ENCODE measurements at places on chromosomes 5 and 9. TPM values are rescaled to one million over a fixed set of nuclear protein-coding genes. Genes with fewer than 3 reads are reported as not detected.

DNA sequence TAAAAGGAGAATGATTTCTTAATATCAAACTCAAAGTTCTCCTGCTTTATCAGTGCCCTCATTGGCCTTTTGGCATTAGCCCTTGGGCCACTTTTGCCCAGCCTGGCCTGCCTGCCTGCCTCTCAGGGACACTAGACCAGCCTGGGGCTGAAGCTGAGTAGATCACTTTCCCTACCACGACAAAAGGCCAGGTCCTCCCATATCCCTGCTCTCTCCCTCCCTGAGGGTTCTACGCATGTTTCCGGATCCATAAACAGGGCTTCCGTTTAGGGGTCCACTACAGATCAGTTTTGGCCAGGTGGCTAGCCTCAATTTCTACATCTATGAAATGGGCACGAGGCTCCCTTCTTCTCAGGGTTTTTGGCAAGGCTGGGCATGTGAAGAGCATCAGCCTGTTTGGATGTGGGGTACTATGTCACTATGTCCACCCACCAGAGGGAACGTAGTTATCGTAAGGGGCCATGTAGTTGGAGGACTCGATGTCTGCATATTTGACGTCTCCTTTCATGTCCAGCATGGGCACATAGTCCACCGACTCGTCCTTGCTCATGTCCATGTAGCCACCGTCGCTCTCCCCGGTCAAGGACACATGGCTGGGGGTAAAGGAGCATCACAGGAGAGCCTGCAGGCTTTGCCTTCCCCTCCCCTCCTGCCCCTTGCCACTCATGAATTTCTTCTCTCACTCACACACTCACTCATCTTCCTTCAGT lies 34.0 kb downstream of the PDGFRB start:
- no peak overlapping the region for H3K27ac ChIP-seq

Gene SCGB3A1
- 88.8 TPM for total RNA-seq

Gene ADAMTS6
- total RNA-seq = 6.3 TPM

- no peak overlapping the region for H3K27ac ChIP-seq
- H3K4me3 ChIP-seq = no peak overlapping the region
Observed at GRCh38 chr5:35833224-35833623, 23.5 kb upstream of the IL7R start.

DNA sequence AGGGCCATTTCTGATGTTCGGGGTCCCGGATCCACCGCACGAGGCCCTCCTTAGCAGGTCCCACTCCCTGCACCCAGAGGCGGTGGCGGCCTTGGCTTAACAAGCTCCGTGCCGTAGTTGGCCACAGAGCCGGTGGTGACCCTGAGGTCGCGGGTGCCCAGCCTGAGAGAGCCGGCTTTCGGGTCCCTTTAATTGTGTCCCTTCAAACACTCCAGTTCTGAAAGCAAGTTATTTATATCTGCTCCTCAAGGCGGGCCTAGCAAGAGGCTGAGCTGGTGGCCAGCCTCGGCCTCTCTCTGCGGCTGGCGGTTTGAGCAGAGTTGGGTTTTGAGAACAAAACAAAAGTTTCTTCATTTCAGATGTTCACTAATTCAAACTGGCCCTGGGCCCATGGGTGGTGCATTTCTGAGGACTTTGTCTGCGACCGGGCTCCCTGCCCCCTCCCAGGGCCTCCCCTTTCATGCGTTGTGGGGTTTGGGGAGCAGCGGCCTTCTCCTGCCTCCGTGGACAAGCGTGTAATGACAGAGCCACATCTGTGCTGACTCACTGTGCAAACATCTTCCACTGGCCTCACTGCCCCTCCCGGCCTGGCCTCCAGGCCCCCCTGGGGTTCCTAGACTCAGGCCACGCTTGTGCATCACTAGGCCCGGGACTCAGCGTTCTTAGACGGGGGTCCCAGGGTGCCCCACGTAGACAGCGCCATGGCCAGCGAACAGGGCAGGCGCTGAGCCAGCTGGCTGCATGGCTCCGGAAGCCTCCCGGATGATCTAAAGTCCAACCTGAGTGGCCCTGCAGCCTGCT lies 49.4 kb upstream of the COL5A1 start:
- H3K4me3 ChIP-seq = no peak overlapping the region
- H3K27me3 ChIP-seq = no peaks in the 10 kb centered on the region
- no peaks in the 10 kb centered on the region for H3K36me3 ChIP-seq
- DNase-seq = no peak
- no peak overlapping the region for H3K27ac ChIP-seq
- peaks cover 6% of the 10 kb centered on the region for H3K4me1 ChIP-seq

Gene SV2C
- total RNA-seq = 0.37 TPM

DNA sequence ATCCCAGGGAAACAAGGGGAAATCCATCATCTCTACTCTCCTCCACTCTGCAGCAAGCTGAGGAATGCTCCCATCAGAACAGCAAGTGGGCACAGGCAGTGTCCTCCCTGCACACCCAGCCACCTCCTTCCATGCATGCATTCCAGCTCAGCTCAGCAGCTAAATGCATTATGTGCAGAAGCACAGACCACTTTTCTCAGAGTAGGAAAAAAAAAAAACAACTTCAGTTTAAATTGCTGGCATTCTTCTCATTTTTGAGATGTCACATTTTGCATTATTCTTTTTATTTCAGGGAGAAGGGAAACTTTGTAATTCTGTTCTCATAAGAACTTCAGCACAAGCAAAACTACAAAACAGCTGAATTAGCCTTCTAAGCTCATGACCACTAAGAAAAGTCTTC lies 312.2 kb downstream of the SEMA5A start:
- H3K27ac ChIP-seq = no peak overlapping the region
- H3K4me3 ChIP-seq = no peak overlapping the region
- H3K4me1 ChIP-seq = no peaks in the 10 kb centered on the region

- DNase-seq = peak; percentile 92
- H3K4me3 ChIP-seq = no peak overlapping the region
- no peaks in the 10 kb centered on the region for H3K27me3 ChIP-seq
- H3K36me3 ChIP-seq = no peaks in the 10 kb centered on the region
Observed at GRCh38 chr9:98146101-98146991, 27.3 kb upstream of the TRIM14 start.

- peaks cover 17% of the 10 kb centered on the region for H3K4me1 ChIP-seq
- no peaks in the 10 kb centered on the region for H3K36me3 ChIP-seq
- H3K27ac ChIP-seq = peak overlapping the region; percentile 64
- H3K4me3 ChIP-seq = no peak overlapping the region
Observed at GRCh38 chr9:96646081-96646991, 8.8 kb downstream of the PRXL2C start.

DNA sequence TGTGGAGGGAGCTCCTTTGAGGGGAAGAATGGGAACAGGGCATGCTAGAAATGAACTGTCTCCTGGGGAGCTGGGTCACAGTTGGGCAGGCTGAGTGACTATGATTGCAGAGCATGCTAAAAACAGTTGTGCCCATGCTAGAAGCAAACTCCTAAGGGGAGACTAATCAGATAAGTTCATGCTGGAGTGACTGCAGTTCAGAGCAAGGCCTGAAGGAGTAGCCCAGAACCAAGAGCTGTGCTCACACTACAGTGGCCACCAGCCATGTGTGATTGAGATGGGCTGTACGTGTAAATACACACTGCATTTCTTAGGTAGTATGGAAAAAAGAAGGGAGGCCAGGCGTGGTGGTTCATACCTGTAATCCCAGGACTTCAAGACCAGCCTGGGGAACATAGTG lies 10.3 kb upstream of the AK1 start:
- H3K27ac ChIP-seq = no peak overlapping the region
- H3K27me3 ChIP-seq = no peaks in the 10 kb centered on the region
- H3K4me1 ChIP-seq = no peaks in the 10 kb centered on the region
- DNase-seq = no peak

DNA sequence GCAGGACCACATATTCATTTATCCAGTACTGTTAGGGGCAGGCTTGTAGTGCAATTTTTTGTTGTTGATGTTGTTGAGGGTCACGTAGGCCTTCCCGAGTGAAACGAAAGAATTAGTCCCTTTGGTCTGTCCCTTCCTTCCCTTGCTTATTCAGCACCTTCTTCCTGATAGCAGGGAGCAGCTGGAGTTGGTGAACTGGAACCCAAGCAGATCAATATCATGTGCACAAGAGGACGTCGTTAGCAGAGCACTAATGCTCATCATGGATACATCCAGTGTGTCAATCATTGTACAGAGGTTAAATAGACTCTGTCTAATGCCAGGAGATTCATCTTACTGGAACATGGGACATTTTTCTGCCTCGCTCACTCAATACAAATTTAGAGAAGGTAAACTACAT lies 33.0 kb upstream of the MAP1B start:
- no peak for DNase-seq
- no peaks in the 10 kb centered on the region for H3K27me3 ChIP-seq
- no peaks in the 10 kb centered on the region for H3K36me3 ChIP-seq
- no peak overlapping the region for H3K4me3 ChIP-seq
- no peak overlapping the region for H3K27ac ChIP-seq

Gene IFNA16
- total RNA-seq = not detected

GRCh38 chr5:140575309-140575708 lies 10.7 kb downstream of the SLC35A4 start:
- no peak overlapping the region for H3K4me3 ChIP-seq
- peaks cover 6% of the 10 kb centered on the region for H3K36me3 ChIP-seq
- no peak for DNase-seq
- peaks cover 36% of the 10 kb centered on the region for H3K4me1 ChIP-seq

Gene ARL14EPL
- total RNA-seq = not detected

Gene IFNB1
- total RNA-seq = not detected

- DNase-seq = no peak
- H3K36me3 ChIP-seq = peaks cover 78% of the 10 kb centered on the region
Observed at GRCh38 chr5:50794812-50795211, 128.4 kb downstream of the PARP8 start.

Gene DAPK1
- 78.2 TPM for total RNA-seq

Gene PAXX
- total RNA-seq = 34.2 TPM

GRCh38 chr9:14346811-14347405 lies 33.0 kb upstream of the NFIB start:
- H3K4me1 ChIP-seq = peaks cover 9% of the 10 kb centered on the region
- peaks cover 31% of the 10 kb centered on the region for H3K27me3 ChIP-seq
- no peaks in the 10 kb centered on the region for H3K36me3 ChIP-seq
- DNase-seq = no peak
- peak overlapping the region; percentile 42 for H3K4me3 ChIP-seq
- H3K27ac ChIP-seq = peak overlapping the region; percentile 77

DNA sequence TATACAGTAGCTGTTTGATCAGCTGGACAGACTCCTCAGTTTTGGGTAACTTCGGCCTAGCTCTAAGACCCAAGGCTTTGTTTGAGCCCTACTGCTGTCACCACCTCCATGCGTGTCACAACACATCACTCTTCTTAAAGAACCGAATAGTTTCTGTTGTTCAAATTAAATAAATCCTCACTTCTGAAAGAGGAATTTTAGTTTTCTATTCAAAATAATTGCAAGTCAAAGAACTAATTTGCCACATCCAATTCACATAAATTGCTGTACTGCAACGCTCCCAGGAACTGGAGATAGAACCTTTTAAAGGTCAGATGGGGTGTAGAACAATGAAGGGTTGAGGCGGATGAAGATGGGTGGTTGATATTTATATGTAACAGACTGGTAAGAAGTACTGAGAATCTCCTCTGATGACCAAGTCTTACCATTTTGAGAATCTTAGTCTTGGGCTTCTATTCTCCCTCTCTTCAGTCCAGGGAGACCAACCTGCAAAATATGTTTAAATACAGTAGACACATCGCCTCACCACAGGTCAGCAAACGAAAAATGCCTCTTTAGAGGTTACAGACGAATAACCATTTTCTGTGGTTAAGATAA lies 1.6 kb downstream of the NREP start:
- no peaks in the 10 kb centered on the region for H3K27me3 ChIP-seq
- H3K27ac ChIP-seq = no peak overlapping the region
- H3K4me1 ChIP-seq = no peaks in the 10 kb centered on the region
- H3K4me3 ChIP-seq = peak overlapping the region; percentile 57
- no peaks in the 10 kb centered on the region for H3K36me3 ChIP-seq

DNA sequence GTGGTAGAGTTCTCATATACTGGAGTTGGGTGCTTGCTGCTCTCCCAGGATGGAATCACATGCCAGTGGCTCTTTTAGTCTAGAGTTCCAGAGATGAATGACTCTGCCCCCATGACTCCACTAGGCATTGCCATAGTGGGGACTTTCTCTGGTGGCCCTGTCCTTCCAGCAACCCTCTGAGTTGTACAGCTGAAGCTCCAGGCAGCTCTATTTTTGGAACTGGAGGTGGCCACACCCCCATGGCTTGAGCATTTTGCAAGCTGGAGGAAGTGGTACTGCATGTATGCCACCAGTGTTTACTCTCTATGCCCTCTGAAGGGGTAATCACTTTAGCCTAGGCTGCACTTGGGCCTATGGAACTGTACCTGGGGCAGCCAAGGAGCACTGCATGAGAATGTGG lies 112.6 kb downstream of the RANBP17 start:
- no peak overlapping the region for H3K27ac ChIP-seq
- peak; percentile 4 for DNase-seq
- no peaks in the 10 kb centered on the region for H3K4me1 ChIP-seq
- no peak overlapping the region for H3K4me3 ChIP-seq

GRCh38 chr5:116378777-116379121 lies 195.9 kb downstream of the SEMA6A start:
- H3K27me3 ChIP-seq = no peaks in the 10 kb centered on the region
- no peak overlapping the region for H3K4me3 ChIP-seq
- H3K27ac ChIP-seq = no peak overlapping the region
- no peak for DNase-seq

DNA sequence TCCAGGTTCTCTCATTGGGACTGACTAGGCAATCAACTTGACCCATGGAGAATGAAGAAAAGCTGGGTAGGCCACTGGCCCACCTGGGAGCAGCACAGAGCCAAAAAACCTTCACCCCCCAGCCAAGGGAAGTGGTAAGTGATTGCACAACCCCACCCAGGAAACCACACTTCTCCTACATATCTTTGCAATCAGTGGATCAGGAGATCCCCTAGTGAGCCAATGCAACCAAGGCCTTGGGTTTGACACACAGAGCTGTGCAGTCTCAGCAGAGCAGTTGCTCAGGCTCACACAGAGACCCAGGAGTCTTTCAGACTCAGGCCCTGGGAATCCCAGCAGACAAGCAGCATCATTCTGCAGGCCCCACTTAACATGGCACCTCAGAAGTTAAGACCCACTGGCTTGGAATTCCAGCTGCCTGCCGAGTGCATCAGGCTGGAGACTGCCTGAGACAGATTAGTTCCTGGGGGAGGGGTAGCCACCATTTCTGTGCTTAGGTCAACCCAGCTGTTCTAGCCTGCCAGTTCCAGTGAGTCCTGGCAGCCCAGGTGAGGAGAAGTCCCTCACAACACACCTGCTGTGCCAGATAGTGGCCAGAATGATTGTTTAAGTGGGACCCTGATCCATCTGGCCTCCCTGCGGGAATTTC lies 136.4 kb downstream of the SAXO1 start:
- DNase-seq = no peak
- H3K4me3 ChIP-seq = no peak overlapping the region
- no peak overlapping the region for H3K27ac ChIP-seq
- no peaks in the 10 kb centered on the region for H3K4me1 ChIP-seq
- H3K27me3 ChIP-seq = no peaks in the 10 kb centered on the region

Gene ATP6V0E1
- 385 TPM for total RNA-seq

DNA sequence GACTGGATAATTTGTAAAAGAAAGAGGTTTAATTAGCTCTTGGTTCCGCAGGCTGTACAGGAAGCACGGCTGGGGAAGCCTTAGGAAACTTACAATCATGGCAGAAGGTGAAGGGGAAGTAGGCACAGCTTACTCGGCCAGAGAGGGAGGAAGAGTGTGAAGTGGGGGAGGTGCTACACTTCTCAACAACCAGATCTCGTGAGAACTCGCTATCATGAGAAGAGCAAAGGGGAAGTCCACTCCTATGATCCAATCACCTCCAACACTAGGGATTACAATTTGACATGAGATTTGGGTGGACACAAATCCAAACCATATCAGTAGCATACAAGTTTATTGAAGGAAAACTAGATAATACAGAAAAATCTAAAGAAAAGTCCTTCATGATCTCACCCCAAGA lies 39.9 kb downstream of the NEURL1B start:
- H3K27ac ChIP-seq = no peak overlapping the region
- H3K4me3 ChIP-seq = no peak overlapping the region
- no peaks in the 10 kb centered on the region for H3K4me1 ChIP-seq
- peaks cover 22% of the 10 kb centered on the region for H3K27me3 ChIP-seq

Gene TMEM245
- total RNA-seq = 61.0 TPM

Gene SEC24A
- 26.7 TPM for total RNA-seq
